ENCODE measurements at places on chromosomes 5 and 9.

DNA sequence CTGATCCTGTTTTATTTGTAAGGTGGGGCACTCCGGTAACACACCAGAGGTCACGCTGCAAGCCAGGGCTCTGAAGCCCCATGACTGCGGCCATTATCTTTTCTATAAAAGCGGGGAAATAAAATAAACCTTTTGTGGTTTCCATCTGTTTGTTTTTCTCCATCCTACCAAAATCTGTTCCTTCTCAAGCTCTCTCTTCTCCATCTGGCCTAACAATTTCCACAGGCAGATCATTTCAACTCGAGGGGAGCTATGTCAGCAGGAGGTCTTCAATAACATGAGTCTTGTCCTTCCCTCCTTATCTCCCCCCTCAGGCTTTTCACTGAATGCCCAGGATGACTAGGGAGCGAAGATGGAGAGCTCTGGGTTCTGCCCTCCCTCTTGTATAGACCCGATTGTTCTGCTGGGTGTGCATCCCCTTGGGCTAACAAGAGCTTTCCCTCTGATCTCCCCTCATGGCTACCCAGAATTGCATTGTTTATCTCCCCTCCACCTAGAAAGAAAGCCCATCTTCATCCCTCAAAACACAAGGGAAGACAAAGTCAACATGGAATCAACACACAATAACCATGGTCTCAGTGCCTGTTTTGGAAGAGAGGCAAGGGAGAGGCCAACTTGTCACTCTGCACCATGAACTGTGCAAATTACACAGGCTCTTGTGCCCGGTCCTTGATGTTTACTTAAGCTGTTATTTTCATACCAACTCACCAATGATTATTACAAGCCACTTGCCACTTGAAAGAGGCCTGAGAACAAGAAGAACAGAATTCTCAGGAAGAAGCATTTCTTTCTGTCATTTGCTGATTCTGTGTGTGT, 187.8 kb downstream of the FANCC start:
- no peak for DNase-seq

GRCh38 chr5:9268226-9268625, 277.6 kb downstream of the SEMA5A start:
- no peak for DNase-seq

DNA sequence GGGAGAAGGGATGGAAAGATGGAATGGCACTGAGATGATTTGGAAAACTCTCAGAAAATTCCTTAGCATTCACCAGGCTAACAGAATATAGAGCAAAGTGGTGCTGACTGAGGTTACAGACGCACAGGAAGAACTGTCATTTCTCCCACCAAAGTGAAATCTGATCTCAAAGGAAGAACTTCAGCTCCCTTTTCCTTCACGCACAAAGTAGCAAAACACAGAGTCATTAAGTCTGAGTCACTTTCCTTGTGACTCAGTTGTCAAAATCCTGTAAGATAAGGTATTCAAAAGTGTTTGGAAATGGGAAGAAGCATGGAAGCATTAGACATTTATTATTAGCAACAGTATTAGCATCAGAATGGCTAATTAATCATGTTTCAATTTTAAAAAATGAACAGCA, 11.7 kb downstream of the MPDZ start:
- DNase-seq, result no peak

- no peak for DNase-seq
These were observed 21.0 kb downstream of the TLX3 start for GRCh38 chr5:171330021-171330420.

DNA sequence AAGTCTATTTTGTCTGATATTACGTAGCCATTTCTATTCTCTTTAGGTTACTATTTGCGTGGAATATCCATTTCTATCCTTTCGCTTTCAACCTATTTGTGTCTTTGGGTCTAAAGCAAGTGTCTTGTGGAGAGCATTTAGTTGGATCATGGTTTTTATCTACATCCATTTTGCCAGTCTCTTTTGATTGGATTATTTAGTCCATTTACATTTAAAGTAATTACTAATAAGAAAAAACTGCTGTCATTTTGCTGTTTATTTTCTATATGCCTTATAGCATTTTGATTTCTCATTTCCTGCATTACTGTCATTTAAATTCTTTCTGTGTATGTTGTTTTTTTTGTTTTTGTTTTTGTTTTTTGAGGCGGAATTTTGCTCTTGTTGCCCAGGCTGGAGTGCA, 26.0 kb upstream of the UBQLN1 start:
- no peak for DNase-seq

GRCh38 chr5:179870403-179870903, 11.8 kb upstream of the MRNIP start:
- DNase-seq, result no peak

All from tibial nerve (tissue), 4 donors.